ENCODE measurements at places on chromosomes 3 and 15.

DNA sequence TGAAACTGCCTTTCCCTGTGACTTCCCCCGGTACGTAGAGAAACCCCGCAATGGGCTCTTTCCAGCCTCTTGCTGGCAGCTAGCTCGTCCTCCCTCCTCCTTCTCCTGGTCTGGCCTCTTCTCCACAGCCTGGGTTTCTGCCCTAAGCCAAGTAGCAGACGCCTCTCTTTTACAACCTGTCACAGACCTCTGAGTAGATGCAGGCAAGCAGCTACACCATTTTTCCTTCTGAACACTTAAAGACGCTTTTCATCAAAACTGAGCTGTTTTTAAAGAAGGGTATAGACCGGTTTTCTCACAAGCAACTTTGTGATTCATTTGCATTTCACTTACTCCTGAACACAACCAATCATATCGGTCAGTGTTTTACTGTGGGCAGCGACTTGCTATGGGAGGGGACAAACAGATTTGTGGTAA, 32.0 kb downstream of the ADAMTSL3 start:
- peak; percentile 20 for DNase-seq

DNA sequence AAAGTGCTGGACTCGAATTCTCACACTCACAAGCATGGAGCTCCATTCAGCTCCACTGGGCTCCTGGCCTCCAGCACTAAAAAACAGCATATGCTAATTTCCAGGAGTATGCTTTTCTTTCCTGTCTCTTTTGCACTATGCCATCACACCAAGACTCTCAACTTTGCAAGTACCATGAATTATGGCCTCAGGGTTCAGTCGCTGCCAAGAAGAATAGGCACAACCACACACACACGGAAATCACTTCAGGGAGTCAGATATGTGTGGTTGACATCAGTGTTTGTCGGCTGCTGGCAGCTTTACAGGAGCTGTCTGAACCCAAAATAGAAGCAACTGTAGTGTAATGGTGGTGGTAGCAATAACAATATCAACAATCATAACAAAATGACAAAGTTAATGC, 305.0 kb upstream of the SLCO3A1 start:
- peak; percentile 9 for DNase-seq

DNA sequence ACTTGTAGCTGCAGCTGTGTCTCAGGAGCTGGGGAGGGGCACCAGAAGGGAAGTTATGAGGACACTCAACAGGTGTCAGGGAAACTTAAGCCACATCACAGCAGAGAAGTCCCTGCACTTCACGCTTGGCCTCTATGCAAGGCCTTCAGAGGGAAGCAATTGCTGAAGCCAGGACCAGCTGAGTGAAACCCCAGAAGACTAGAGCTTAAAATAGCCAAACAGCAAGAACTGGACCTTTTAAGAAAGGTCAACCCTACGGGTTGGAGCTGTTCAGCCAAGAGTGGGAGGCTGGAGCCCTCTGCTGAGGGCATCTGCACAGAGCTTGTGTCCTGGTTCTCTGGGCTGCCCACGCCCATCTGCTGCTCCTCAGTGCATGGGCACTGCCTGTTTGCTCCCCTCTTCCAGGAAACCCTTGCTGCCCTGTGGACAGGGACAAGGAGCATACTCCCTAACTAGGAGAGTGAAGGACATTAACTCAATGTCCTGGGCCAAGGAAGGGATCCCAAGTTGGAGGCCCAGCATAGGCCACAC, 3.9 kb upstream of the GRAMD2A start:
- DNase-seq, result no peak

DNA sequence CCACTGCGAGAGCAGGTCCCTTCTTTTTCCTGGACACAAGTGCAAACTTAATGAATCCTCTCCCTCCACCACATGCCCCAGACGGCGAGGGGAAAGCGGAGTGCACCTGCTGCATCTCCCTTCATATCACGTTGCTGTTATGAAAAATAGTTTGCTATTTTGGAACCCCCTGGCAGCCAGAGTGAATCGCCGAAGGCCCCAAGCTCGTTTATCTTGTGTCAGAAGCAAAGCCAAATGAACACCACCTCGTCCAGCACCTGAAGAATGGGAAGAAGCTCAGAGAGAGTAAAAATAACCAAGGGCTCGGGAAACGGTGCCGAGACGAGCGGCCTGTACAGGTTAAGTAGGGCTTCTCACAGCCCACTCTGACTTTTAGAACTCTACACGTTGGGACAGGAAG, 394.6 kb upstream of the RORA start:
- DNase-seq, result no peak

- DNase-seq, result no peak
Measured at GRCh38 chr3:46024131-46024530, 3.2 kb downstream of the XCR1 start.

GRCh38 chr3:150000641-150001040, 29.9 kb upstream of the PFN2 start:
- DNase-seq, result no peak

DNA sequence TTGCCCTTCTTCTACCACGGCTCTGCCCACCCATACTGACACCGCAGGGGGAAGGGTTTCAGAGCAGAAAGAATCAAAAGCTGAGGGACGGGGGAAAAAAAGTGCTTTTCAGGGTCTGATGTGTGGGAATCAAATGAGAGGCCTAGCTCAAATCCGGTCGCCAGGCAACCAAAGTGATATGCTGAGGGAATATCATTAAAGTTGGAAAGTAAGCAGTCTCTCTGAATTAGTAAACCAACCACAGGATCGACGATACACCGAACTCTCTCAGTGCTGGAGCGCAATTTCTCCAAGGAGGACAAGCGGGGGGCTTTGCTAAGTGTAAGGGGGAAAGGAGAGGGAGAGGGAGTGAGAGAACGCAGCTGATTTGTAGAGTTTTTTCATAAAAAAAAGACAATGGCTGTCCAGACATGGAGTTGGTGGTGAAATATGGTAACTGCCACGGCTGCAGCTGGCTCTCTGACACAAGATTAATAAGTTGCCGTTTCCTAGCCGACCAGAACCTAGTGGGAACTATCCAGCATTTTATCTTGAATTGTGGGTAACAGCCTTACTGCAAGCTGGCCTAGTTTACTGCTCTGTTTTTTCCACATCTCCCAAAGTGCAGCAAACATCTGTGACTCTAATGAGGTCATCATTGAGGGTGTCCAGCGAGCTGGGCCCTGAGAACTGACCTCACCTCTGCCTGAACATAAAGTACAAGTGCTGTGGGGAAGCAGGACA, 530.2 kb downstream of the SOX2 start:
- DNase-seq, result no peak

GRCh38 chr15:92666780-92667179, 11.2 kb upstream of the FAM174B start:
- no peak for DNase-seq

DNA sequence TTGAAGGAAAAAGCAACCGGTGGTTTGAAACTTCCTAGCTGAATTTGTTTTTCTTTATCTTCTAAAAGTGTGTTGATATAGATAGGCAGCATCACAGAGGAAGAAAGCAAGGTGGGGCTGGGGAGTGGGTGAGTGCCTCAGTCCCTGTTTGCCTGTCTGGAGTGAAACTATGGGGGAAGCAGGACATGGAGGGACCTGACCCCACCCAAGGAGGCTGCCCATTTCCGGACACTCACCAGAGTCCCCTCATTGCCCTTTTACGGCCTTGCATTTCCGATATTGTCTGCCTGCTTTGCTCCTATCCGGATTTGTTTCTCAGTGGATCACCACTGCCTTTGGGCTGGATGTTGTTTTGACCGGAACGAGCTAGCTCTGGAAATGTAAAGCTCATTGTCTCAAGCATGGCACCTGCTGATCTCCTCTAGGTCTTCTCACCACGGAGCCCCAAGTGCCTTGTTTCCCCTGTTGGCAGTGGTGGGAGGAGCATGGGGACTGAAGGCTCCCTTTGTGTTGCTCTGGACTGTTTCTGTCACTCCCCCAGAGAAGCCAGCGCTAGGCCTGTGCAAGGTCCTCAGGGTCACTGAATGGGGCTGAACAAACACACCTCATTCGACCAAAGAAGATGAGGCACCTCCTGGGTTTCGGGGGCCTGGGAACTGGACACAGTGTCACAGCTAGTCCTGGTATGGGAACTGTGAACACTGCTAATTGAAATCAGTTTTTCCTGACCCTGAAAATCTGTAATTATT, 7.0 kb downstream of the CLDN11 start:
- DNase-seq, result peak; percentile 67

DNA sequence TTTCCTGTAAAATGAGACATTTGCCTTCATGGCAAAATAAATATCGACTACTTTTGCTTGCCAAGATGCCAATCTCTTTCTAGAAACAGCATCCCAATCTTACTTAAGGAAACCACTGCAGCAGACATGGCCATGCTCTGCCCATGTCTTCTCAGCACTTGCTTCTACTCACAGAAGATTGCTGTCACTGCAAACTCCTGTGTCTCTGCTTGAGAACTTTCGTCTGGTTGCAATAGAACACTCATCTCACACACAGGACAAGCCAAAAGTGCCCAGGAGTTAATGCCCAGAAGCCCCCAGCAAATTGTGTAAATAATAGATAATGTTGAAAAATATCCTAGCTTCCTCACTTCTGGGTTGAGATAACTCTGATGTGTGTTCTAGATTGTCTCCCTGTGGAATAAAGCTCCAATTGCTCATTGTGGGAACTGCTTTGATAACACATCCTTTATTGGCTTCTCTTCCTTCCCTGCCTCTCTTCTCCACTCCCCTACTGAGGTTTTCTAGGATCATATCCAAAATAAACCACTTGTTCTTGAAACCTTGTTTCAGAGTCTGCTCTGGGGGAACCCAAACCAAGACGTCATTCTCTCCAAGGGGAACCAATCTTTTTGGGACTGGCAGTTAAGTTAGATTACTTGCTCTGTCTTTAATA, 156.3 kb upstream of the STRIT1 start:
- no peak for DNase-seq

GRCh38 chr15:99238849-99239248, 10.5 kb downstream of the TTC23 start:
- no peak for DNase-seq

DNA sequence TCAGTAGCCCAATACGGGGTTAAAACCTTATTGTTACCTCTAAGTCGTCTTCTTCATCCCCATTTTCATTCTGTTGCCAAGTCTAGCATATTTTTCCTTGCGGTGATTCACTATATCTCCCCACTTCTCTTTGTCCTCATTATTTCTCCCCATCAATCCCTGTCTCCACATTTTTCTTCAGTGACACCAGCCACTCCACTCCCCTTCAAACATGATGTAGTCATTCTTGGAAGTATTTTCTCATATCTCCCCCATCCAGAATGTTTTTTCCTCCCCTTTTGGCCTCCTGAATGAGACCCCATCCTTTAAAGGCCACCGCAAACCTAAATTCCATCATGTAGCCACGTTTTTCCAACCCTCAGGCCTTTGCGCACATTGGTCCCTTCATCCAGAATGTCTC, 105.9 kb downstream of the TOP2B start:
- DNase-seq, result no peak

GRCh38 chr3:112391648-112392047, 58.7 kb downstream of the CD200 start:
- DNase-seq, result no peak

All from ELF-1 (cell line).